ENCODE measurements at places on chromosomes 2 and 18. TPM values are rescaled to one million over a fixed set of nuclear protein-coding genes. Genes with fewer than 3 reads are reported as not detected.

DNA sequence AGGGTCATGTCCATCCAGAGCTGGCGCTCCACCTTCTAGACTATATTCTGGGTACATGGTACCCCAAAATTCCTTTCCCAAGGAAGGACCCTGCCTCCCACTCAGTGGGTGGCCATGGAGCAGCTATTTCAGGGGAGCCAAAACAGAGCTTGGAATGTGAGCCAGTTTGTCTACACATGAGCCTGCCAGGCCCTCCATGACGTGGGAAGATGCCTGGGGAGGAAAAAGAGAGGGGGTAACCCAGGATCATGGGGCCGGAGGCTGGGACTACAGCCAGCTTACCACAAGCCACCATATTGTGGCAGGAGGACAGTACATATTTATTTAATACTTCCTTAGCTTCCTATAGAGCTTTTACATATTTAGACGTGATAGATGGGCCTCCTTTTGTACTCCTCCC lies 414.7 kb upstream of the TNP1 start:
- no peak for DNase-seq

DNA sequence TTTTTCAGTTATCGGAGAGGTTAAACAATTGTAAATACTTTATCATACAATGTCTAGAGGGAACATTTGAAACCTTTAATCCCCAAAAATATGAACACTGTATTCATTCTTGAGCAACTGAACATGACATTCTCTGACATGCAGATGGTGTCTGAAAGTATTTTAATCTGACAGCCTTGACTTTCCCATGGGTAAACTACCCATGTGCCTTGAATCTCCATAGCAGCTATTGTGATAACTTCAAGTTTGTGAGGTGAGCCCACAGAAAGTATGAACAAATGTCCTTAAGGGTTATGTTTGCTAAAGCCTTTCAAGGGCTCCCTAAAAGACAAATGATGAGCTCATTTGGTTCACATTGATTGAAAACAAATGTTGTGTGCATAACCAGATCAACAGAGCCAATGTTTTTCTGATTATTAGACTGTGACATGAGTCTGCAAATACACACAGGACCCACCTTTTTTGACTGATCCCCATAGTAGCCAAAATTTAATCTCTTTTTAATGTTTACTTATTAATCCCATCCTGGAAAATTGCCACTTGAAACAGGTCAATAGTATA lies 1326.0 kb downstream of the LRP1B start:
- no peak for DNase-seq

DNA sequence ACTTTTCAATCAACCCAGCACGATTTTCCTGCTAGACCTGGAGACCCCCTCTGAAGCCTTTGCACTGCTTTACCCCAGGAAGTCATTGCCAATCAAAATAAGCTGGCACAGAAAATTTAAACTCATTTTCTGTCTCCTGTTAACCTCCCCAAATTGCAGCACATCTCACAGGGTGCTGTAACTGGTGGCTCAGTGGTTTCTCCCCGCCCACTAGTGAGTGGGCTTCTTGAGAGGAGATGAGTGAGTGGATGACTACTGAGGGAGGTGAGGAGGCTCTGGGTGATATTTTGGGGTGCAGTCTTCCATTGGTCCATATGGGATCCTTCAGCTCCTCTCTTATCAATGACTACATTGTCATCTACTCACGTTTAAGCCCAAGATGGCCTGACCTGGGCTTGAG lies 239.8 kb upstream of the HS6ST1 start:
- DNase-seq = no peak

DNA sequence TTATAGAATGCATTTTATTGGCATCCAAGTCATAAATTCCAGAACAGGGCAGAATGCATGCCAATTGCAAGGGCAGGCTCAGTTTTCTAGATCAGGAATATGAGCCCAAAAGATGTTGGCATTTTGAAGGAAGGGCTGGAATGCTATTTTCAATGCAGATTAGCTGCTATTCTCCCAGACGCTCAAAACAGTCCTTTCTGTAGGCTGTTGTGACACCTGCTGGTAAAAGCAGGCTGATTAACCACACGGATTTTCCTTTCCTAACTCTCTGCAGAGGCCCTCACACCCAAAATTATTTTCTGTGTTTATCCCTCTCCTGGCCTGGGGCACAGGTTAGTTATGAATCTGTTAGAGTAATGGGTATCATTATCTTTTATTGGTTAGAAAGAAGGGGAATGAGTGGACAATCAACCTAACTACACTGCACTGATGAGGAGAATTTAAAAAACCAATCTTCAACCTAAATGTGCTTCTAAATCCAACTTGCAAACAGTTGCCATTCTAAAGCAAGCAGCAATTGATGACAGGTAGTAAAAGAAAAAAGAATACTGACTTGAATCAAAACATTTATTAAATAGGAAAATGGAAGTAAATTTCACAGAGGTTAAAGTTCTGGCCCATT lies 94.0 kb downstream of the PLA2R1 start:
- DNase-seq = no peak

- no peak for DNase-seq
Measured at GRCh38 chr18:59592624-59593023, 104.6 kb downstream of the CCBE1 start.

GRCh38 chr2:232420463-232421188 lies 14.0 kb downstream of the ALPG start:
- DNase-seq = peak; percentile 73

DNA sequence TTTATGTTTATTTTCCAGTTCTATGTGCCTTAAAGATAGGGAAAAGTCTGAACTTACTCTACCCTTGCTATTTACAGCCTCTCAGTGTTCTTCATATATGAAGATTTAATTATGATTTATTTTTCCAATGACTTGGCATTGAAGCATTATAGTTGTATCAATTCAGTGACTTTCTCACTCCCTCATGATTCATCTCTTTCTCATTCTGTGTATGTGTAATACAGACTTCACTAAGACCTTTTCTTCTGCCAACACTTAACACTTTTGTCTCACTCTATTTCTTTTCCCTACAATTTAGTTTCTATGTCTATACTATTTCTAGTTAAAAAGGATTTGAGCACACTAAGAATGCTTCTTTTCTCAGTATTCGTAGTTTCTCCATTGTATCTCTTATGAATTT lies 1470.3 kb upstream of the ACVR2A start:
- no peak for DNase-seq

DNA sequence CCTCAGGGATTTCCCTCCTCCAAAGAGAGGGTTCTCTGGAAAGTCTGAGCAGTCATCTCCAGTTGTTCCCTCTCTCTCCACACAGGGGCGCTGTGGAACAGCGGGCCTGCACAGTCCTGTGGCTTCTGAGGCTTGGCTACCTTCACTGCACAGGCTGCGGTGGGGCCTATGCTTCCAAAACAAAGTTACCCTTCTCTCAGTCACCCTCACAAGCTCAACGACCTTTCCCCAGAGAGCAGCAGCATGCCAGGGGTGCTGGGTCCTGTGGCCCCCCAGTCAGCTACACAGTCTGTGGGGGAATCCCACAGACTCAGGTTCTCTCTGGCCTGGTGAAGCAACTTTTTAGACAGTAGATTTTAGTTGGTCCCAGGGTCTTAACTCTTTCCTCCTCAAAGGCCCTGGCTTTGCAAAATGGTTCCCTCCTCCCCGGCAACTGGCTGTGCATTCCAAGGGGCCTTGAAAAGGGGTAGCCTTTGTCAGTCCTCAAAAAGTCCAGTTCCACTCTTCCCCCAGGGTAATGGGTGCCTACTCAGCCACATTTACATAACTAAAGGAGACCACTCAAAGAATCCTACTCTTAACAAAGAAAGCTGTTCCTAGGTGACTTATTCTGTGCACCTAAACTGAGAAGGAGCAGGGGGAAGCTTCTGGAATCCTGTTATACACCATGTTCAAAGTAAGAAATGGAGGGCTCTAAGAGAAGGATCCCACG lies 14.9 kb downstream of the B3GNT7 start:
- no peak for DNase-seq

GRCh38 chr2:85577386-85578242 lies at the start of gene VAMP8:
VAMP8 (plus strand) TSS chr2:85577586; CDS start chr2:85577647, 61 bp downstream.
- peak; percentile 93 for DNase-seq

DNA sequence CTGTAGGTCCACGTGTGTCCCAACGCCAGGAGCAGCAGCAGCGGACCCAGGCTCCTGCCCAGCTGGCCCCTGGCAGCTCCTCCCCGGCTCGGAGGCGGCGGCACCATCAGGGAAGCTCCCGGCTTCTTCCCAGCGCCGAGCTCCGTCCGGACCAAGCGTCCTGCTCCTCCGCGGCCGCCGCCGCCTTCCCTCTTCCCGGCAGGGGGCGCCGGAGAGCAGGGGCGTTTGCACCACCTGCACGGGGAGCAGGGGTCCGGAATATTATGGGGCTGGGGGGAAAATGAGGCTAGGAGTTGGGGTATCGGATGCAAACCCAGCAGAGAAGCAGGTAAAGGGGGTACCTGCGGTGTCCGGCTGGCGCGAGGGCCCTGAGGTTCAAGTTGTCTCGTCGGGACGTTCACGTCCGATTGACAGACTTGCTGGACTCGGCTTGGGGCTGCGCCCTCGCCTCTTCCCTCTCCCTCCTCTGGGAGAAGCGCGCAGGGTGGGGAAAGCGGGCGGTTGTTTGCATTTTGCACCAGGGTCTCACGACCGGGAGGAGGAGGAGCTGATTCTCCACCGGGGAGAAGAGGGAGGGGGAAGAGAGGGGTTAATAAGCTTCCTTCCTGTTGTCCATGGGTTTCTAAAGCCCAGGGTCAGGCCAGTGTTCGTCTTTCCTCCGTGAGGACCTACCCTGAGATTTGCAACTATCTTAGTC lies at the start of gene CCBE1:
TSS of gene CCBE1 (minus strand) at position 188 of the 697 bp plus-strand sequence.
- DNase-seq = peak; percentile 86

- no peak for DNase-seq
Measured at GRCh38 chr2:19138264-19138825, 220.1 kb downstream of the OSR1 start.

GRCh38 chr2:158240975-158241374 lies 139.3 kb downstream of the UPP2 start:
- DNase-seq = no peak

GRCh38 chr2:121635371-121635770 lies 13.9 kb downstream of the CLASP1 start:
- DNase-seq = no peak

DNA sequence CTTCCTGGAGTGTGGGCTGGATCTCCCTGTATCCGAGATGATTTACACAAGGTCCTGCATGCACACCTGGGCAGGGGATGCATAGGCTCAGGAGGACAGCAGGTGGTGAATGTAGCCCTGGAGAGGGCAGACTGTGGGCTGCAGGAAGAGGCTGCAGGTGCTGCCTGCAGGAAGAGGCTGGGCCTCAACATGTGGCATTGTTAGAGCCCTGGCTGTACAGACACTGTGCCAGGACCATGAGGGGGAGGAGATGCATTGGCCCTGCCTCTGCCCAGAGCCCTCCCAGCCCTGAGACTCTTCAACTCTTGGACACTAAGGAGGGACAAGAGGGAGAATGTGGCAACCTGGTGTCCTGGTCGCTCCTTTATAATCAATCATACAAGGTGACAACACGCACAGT lies 392.8 kb downstream of the TNS1 start:
- no peak for DNase-seq

- no peak for DNase-seq
Measured at GRCh38 chr2:233365861-233366520, 11.7 kb downstream of the DGKD start.

DNA sequence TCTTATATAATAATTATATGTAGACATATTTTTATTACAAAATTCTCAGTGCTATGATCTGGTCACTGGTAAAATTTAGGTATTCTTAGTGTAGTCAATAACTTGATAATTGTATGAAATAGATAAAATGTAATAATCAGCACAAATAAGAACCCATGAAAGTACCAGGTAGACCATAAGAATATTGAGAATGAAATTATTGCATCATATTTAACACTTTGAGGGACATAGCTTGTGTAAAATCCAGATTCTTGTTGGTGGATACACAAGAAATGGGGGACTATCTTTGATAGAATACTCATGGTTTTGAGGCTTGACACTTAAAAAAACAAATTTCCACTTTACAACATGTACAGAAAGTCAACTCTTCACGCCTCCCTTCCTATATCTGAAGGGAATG lies 898.8 kb upstream of the DDX18 start:
- no peak for DNase-seq

DNA sequence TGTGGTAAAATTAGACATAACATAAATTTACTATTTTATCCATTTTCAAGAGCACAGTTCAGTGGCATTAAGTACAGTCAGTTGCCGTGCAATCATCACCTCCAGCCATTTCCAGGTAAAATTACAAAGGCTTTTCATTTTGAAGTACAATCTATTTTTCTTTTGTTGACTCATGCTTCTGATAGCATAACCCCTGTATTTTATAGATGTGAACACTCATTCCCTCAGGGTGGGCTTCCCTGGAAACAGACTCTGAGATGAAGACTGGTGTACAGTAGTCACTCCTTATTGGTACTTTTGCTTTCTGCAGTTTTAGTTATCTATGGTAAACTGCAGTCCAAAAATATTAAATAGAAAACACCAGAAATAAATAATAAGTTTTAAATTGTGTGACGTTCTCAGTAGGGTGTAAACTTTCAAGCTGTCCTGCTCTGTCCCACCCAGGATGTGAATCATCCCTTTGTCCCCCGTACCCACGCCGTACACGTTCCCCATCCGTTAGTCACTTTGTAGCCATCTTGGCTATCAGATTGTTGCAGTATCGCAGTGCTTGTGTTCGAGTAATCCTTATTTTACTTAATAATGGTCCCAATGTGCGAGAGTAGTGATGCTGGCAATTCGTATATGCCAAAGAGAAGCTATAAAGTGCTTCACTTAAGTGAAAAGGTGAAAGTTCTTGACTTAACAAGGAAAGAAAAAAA lies 41.1 kb upstream of the NAB1 start:
- no peak for DNase-seq

DNA sequence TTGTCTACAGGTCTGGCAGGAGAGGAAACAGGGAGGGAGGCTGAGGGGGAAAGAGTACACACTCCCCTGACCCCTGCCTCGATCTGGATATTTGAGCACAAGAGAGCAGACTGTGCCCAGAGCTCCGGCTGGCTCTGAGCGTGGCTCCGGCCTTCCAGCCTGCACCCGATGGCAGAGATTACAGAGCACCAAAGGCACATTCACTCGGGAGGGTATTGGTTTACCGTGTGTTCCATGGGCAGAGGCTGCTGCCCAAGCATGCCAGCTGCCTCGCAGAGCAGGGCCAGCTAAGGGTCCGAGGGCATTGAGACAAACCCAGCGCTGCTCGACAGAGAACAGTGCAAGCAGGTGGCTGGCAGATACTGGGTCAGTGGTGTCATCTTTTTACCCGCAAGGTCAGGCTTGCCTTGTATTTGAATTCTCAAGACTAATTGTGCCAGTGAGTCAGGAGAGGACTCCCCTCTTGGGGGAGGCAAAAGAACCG lies 132.2 kb downstream of the TNS1 start:
- no peak for DNase-seq

SOX11 gene
- 0.14 TPM for total RNA-seq

PCARE gene
- not detected for total RNA-seq

TXNDC2 gene
- total RNA-seq = 0.28 TPM

APOB gene
- total RNA-seq = 0.55 TPM

MSTN gene
- 0.35 TPM for total RNA-seq

RAB11FIP5 gene
- total RNA-seq = 27.9 TPM

LCT gene
- total RNA-seq = 0.09 TPM

EGR4 gene
- total RNA-seq = not detected

IL1A gene
- total RNA-seq = not detected

C2orf81 gene
- total RNA-seq = 1.9 TPM

FAM228A gene
- total RNA-seq = not detected
